ENCODE measurements at places on chromosomes 11 and 22.

DNA sequence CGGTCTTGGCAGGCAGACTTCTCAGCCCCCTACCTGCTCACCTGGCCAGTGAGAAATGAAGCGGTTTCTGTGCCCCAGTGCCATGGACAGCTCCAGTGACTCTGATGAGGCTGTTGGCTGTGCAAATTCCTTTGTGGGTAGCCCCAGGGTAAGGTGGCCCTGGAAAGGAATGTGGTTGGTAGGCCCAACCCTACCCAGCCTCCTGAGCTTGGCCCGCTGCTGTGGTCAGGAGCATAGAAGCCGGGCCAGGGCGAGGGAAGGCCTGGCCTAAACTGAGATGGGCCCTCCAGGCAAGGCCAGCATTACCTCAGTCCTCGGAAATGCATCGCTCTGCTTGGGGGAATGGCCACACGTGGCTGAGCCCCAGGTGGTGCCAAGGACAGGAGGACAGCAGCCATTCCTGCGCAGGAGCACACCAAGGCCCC is 16.9 kb downstream of the DAGLA start:
- no peak for DNase-seq

DNA sequence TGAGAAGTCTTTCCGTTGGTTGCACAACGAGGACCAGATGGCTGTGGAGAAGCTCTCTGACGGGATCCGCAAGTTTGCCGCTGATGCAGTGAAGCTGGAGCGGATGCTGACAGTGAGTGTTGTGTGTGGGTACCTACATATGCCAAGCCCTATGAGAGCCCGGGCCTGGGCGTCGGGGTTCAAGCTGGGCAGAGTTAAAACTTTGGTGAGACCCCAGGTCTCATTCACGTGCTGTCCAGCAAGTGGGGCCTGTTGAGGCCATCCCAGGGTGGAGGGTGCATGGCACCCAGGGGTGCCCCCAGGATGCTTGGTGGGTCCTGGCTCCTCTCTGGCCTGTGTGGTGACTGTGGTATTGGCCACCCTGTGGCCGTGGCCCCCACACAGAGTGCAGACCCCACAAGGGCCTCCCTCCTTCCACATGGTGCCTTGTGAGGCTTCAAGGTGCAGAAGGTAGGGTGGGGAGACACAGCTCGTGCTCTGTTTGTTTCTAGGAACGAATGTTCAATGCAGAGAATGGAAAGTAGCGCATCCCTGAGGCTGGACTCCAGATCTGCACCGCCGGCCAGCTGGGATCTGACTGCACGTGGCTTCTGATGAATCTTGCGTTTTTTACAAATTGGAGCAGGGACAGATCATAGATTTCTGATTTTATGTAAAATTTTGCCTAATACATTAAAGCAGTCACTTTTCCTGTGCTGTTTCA is 12.8 kb downstream of the GATD1 start:
- DNase-seq, result no peak

DNA sequence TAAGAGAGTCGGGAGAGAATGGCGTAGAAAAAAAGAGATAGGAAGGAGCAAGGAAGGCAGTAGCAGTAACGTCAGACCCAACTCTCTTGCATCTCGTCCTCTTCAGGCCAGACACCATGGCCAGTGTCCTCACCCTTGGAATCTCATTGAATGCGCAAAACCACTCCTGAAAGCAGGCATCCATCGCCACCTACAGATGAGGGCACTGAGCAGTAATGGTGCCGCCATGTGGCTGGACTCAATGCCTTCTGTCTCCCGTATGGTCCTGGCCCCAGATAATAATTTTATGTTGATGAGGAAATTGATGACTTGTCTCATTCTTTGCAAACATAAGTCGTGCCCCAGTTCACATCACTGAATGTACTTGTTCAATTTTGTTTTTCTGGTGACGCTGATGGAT is 17.8 kb upstream of the ALX4 start:
- DNase-seq, result no peak

GRCh38 chr11:9228091-9228490 is 37.1 kb downstream of the DENND5A start:
- peak; percentile 55 for DNase-seq

- DNase-seq, result no peak
Observed at GRCh38 chr11:12212174-12212820, 101.9 kb downstream of the MICAL2 start.

GRCh38 chr11:28169816-28170215 is 61.6 kb downstream of the METTL15 start:
- peak; percentile 12 for DNase-seq

DNA sequence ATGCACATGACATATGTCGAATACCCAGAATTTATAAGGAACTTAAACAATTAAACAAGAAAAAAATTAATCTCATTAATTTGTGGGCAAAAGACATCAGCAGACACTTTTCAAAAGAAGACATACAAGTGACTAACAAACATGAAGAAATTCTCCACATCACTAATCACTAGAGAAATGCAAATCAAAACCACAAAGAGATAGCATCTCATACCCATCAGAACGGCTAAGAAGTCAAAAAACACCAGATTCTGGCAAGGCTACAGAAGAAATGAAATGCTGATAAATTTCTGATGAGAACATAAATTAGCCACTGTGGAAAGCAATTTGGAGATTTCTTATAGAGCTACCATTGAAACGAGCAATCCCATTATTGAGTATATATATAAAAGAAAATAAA is 210.6 kb upstream of the LUZP2 start:
- DNase-seq, result no peak

GRCh38 chr11:20926799-20927540 is 257.6 kb downstream of the NELL1 start:
- no peak for DNase-seq

- DNase-seq, result no peak
Observed at GRCh38 chr11:1276041-1276790, 33.2 kb downstream of the TOLLIP start.

DNA sequence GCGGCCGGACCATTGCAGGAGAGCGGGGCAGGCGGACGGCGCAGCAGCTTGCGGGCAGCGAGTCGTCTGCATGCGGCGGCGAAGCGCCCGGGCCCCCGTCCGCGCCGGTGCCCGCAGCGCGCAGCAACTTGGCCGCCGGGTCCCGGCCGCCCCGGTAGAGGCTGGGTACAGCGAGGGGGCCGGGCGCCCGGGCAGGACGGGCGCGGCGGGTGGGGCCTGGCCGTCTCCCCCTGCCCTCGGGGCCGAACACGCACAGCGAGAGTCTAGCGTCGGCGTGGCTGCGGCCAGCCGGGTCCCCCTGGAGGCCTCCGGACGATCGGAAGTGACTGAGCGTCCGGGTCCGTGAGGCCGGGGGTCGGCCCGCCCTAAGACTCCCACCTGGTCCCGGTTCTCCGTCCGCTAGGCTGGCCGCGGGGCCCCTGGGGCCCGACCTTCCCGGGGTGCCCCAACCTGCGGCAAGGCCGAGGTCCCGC is 775 bp upstream of the TRABD start:
- DNase-seq, result no peak

- no peak for DNase-seq
Observed at GRCh38 chr11:119975561-119976152, 162.3 kb downstream of the TRIM29 start.

DNA sequence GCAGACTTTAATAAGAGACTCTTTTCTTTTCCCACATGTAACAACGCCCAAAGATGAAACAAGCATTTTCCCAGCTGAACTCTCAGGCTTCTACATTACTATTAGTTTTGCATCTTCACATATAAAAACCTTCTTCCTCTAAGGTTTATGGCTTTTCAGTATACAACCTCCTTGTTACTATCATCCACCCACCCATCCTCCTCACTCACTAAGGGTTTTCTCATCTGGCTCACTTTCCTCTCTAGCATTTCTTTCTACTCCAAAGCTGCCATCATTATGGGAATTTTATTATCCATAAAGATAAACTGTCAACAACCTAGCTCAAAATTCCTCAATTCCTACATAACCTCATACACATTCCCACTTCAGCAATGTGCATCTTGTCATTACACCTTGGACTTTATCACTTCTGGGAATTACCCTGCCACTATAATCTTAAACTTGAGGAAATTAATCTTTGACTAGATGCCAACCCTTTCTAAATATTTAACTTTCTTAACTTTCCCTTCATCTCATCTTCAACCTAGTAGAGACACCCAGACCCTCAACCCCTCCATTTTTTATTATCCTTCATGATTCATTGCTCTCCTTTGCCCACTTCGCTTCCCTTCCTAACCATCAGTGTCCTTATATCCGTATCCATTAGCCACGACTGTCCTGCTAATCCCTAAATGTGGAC is 30.9 kb downstream of the MTMR2 start:
- no peak for DNase-seq

GRCh38 chr11:125123947-125124617 is 12.7 kb upstream of the TMEM218 start:
- DNase-seq, result peak; percentile 74

GRCh38 chr22:41001722-41002122 is 50.5 kb downstream of the RBX1 start:
- no peak for DNase-seq

GRCh38 chr11:13316528-13316961 is 39.0 kb downstream of the BMAL1 start:
- DNase-seq, result peak; percentile 21

DNA sequence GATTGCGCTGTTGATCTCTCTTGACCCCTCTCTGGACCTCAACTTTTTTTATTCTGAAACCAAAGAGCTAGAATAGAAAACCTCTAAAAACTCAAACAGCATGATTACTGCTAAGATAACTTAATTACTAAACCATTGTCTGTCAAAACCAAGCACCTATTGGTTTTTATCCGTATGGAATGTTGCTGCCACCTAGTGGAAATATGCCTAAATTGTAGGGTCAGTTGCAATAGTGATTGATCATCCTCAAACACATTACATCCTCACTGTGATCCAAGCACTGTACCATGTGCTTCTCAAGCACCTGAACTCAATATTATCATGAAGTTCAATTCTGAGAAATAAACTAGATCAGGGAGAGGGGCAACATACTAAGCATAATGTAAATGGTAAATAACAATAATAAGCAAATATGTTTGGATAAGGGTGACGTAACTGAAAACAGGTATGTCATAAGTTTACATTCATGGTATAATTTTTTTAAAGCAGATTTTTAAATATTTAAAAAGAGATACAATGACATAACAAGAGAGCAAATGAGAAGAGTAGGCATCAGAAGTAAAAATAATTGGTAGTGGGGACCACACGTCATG is 3.8 kb upstream of the OR5A2 start:
- DNase-seq, result peak; percentile 87

DNA sequence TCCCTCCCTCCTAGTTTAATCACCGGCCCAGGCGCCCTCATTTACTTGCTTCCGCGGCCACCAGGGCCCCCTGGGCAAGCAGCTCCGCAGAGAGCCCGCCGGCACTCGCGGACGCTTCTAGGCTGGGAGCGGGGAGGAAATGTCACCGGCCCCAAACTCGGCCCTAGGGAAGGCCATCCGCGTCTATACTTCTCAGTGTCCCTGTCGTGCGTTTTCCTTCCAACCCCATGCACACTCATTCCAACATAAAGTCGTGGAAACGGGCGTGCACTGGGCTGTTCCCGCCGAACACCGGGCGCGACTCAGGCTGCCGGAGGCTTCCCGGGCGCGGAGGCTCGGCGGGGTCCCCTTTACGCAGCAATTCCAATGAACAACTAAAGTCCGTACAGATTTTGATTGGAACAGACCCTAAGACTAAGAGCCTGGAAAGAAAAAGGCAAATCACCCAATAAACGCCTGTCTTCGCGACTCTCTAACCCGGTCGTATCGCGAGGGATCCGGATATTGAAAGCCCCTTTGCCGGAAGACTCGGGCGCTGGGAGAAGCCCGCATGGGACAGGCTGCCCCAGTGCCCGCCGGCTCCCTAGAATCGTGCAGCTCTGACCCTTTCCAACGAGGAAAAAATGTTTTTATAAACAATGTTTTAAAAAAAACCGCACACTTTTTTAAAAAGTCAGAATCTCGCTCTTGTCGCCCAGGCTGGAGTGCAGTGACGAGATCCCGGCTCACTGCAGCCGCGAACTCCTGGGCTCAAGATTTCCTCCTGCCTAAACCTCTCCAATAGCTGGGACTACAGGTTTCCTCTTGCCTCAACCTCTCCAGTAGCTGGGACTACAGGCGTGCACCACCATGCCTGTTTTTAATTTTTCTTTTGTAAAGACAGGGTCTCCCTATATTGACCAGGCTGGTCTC is 1.3 kb upstream of the BARX2 start:
- no peak for DNase-seq

DNA sequence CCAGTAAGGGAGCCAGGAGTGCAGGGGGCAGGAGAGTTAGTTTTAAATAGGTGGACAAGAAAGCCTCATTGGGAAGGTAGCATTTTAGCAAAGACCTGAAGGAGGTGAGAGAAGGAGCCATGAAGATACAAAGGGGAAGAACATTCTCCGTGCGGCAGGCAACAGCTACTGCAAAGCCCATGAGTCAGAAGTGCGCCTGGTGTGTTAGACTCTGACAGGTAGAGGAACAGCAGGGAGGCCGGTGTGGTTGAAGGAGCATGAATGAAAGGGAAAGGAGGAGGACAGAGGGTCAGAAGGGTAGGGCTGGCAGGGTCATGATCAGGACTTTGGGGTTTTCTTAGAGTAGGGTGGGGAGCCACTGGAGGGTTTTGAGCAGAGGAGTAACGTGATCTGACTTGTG is 34.5 kb upstream of the PAMR1 start:
- no peak for DNase-seq

GRCh38 chr11:102534261-102534872 is 3.8 kb upstream of the MMP7 start:
- DNase-seq, result no peak

GRCh38 chr11:123144707-123145106 is 50.3 kb downstream of the CLMP start:
- DNase-seq, result no peak

DNA sequence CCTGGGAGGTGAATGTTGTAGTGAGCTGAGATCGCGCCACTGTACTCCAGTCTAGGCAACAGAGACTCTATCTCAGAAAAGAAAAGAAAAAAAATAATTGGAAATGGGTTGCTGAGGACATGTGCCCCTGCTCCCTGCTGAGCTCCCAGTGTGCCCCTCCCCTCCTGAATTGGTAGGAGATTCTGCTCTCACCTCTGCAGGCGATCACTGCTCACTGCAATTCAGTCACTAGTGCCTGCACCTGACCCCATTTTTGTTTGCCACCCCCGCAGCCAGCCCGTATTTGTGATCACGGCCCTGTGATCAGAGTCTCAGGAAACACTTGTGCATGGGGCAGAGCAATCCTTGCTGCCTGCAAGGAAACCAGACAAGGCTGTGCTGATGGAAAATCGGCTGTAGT is 16.3 kb upstream of the SEC14L3 start:
- no peak for DNase-seq

DNA sequence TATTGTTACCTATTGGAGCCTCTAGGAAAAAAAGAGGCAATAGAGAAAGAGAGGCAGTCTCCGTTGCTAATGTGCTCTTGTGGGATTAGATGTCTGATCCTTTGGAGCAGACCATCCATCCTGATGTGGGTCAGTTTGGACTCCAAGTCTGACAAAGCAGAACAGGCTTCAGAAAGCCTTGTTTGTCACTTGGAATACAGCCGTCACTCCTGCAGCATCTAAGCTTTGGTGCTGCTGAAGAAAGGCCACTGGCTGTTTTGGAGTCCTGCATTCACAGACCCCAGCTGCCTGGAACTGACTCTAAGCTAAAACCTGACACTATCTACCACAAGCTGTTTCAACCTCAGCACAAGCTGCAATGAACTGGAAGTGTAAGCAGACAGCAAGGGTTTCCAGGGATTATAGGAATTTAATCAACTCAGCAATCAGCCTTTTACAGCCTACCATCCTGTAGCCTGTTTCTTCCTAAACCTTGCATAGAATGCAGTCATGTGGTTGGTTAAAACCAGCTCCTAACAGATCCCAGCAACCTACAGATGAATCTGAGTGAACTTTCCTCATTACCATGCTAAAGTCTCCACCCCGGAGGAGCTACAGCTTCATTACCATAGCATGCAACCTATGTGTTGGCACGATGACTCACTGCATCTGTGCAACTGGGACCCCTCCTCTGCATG is 3.7 kb upstream of the PLAAT4 start:
- no peak for DNase-seq

GRCh38 chr22:17268501-17269223 is 49.4 kb upstream of the ADA2 start:
- peak; percentile 29 for DNase-seq

All from suppressor macrophage treated with lipopolysaccharide for 1 hour (primary cell).